ENCODE measurements at places on chromosomes 5 and 9.

- DNase-seq: peak; percentile 94
Observed at GRCh38 chr5:96657068-96657467, 5.1 kb upstream of the CAST start.

DNA sequence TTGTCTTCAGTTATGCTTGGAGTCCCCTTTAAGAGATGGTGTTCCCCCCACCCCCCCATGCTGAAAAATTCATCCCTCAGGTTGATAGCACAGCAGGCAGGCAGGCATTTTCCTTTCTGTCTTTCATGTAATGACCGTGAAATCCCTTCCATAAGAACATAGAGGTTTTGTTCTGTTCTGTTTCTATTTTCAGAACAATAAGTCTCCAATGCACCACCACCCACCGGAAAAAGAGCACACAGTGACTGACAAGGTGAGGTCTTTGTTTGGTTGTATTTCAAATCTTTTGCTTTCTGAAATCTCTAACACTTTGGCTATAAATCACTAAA is 52.4 kb downstream of the DMRT2 start:
- DNase-seq: no peak

DNA sequence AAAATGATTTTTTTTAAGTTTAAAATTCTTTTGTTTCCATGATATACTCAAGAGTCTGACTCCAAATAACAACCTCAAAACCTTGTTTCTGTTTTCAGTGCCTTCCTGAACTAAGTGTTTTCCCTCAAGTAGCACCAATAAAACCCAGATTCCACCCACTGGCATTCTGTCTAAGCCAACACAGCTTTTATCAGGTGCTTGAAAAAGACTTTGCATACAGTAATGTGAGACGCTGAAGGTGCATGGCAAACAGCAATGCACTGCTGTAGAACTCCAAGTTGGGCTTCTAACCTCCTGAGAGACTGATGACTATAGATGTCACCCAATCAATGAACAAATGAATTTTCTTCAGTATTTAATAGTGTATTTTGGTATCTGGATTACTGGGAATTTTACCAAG is 95.7 kb downstream of the NFIB start:
- no peak for DNase-seq

DNA sequence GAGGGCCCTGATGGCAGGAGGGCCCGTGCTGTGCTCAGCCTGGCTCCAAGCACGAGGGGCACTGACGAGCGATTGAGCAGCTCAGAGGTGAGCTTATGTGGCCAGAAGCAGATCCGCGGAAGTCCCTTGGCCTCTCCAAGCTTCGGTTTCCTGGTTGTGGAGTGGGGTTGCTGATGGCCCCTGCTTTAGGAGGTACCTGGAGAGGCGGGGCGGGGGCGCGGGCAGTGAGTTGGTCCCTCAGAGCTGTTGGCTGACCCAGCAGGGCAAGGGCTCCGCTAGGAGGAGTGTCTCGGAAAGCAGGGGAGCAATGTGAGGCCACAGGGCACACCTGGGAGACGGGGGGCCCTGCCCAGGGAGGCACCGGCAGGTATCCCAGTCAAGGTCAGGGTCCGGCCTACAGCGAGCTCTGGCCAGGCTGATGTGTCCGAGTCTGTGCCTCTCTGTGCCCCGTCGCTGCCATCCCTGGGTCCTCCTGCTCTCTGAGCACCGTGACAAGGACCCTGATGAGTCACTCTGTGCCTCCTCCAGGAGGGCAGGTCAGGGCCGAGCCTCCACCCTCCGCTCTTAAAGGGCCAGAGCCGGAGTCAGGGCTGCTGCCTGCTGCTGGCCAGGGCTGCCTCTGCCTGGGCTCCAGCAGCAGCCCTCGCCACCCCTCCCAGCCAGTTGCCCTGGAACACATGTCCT is 14.8 kb downstream of the NCS1 start:
- DNase-seq: peak; percentile 42

GRCh38 chr5:117682416-117682815 is 1107.8 kb upstream of the SEMA6A start:
- DNase-seq: peak; percentile 10

- peak; percentile 90 for DNase-seq
Observed at GRCh38 chr5:82351754-82352145, 73.6 kb upstream of the RPS23 start.

DNA sequence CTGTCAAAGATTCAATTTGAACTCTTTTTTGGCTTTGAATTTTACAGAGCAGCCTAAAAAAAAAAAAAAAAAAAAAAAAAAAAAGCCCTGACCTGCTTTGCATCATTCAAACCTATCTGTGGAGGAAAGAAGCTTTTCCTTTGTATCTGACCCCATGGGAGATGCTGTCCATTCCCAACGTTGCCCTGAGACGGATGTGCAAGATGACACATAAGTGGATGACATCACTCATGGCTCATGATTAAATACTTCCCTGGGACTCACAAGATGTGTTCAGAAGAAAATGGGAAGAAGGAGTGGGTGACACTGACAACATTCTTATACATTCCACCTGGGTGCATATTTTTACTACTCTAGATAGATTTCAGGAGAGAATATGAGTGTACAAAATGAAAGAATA is 245.7 kb upstream of the ELAVL2 start:
- no peak for DNase-seq

DNA sequence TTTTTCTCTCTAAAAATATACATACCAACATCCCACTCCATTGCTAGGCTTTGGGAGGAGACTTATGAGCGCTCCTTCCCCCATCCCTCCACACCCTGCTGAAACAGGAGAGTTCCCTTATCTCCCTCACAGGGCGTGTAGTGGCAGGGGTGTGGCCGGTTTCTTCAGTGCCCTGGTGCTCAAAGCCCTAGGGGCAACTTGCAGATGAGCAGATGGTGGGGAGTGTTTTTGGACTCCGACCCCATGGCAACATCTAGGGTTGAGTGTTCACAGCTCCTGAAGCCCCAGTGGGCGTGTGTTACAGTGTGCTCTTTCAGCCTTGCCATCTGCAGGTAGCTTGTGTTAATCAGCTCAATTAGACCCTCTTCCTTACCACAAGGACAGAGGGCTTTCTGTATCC is 409.5 kb downstream of the MAT2B start:
- no peak for DNase-seq

GRCh38 chr5:132768485-132768868 is 8.6 kb downstream of the SEPTIN8 start:
- DNase-seq: no peak

DNA sequence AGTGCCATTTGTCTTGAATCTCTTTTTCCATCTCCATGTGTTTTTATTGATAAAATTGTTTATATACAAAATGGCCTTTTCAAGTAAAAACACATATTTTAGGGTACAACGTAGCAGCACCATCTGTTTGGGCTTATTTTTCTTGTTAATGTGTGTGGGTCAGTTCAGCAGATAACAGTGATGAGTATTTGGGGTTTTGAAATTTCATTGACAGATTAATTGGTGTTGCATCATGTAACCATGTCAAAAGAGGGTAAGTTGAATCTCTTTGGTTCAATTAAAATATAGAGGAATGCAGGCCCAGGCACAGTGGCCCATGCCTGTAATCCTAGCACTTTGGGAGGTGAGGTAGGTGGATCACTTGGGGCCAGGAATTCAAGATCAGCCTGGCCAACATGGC is 20.0 kb upstream of the PURA start:
- DNase-seq: no peak

DNA sequence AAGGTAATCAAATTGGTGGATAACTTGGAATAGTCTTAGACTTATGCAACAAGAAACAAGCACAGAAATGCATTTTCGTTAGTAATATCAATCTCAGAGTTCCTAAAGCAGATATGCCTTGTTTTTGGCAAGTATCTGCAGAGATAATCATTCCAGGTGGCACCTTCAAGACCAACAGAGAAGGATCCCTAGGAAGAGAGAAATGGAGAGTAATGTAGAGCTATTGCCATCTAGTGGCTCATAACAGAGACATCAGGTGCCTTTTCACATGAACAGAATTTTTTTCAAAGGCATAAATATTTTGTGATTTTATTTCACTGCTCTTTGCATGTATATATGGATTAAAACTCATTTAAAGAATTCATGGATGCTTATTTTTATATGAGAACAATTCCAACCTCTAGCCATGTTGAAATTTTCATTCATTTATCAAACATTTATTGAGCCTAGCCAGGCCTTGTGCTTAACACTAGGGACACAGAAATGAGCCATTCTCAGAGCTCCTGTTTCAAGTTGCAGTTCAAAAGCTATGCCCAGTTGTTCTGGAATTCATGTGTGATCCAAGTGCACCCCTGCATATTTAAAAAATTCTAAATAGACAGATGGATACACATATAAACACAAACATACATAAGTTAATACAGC is 117.5 kb upstream of the OR13F1 start:
- DNase-seq: peak; percentile 45

Measured in fibroblast of lung (primary cell).